PC-3 (cell line): ENCODE measurements at places on chromosomes 16 and 17.

GRCh38 chr16:46884513-46885293 is 541 bp downstream of the GPT2 start:
- peak overlapping the region; percentile 89 for H3K4me3 ChIP-seq
- H3K27me3 ChIP-seq, result no peaks in the 10 kb centered on the region
- peaks cover 16% of the 10 kb centered on the region for H3K4me1 ChIP-seq
- DNase-seq, result no peak

GRCh38 chr17:8366231-8366630 is 10.3 kb downstream of the KRABD2 start:
- DNase-seq, result peak; percentile 58
- H3K4me3 ChIP-seq, result no peak overlapping the region
- peaks cover 4% of the 10 kb centered on the region; the same call in 1 of the 2 replicates for H3K36me3 ChIP-seq
- H3K27me3 ChIP-seq, result no peaks in the 10 kb centered on the region
- peak overlapping the region; percentile 22 for H3K27ac ChIP-seq

- no peak for DNase-seq
- no peaks in the 10 kb centered on the region for H3K27me3 ChIP-seq
- no peaks in the 10 kb centered on the region for H3K4me1 ChIP-seq
Observed at GRCh38 chr17:61464130-61464842, 12.1 kb downstream of the TBX4 start.

GRCh38 chr16:63703612-63704011 is 1418.3 kb downstream of the CDH11 start:
- no peaks in the 10 kb centered on the region for H3K36me3 ChIP-seq
- H3K4me1 ChIP-seq, result no peaks in the 10 kb centered on the region
- H3K4me3 ChIP-seq, result no peak overlapping the region
- DNase-seq, result no peak

DNA sequence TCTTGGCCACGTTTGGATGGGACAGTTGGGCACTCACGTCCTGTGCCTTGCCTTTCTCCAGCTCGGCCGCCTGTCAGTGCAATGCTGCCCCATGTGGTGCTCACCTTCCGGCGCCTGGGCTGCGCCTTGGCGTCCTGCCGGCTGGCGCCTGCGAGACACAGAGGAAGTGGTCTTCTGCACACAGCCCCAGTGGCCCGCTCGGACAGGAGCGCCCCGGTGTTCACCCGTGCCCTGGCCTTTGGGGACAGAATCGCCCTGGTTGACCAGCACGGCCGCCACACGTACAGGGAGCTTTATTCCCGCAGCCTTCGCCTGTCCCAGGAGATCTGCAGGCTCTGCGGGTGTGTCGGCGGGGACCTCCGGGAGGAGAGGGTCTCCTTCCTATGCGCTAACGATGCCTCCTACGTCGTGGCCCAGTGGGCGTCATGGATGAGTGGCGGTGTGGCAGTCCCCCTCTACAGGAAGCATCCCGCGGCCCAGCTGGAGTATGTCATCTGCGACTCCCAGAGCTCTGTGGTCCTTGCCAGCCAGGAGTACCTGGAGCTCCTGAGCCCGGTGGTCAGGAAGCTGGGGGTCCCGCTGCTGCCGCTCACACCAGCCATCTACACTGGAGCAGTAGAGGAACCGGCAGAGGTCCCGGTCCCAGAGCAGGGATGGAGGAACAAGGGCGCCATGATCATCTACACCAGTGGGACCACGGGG is 7.1 kb downstream of the ACSF3 start:
- H3K4me1 ChIP-seq, result no peaks in the 10 kb centered on the region
- no peaks in the 10 kb centered on the region for H3K36me3 ChIP-seq
- H3K27ac ChIP-seq, result no peak overlapping the region
- no peaks in the 10 kb centered on the region for H3K27me3 ChIP-seq

GRCh38 chr17:42924891-42925290 is 24.3 kb downstream of the G6PC1 start:
- no peaks in the 10 kb centered on the region for H3K27me3 ChIP-seq
- H3K36me3 ChIP-seq, result no peaks in the 10 kb centered on the region
- peaks cover 9% of the 10 kb centered on the region for H3K4me1 ChIP-seq
- H3K27ac ChIP-seq, result no peak overlapping the region
- DNase-seq, result no peak
- no peak overlapping the region for H3K4me3 ChIP-seq

GRCh38 chr16:13594823-13595222 is 325.1 kb upstream of the ERCC4 start:
- no peaks in the 10 kb centered on the region for H3K27me3 ChIP-seq
- no peaks in the 10 kb centered on the region for H3K36me3 ChIP-seq

DNA sequence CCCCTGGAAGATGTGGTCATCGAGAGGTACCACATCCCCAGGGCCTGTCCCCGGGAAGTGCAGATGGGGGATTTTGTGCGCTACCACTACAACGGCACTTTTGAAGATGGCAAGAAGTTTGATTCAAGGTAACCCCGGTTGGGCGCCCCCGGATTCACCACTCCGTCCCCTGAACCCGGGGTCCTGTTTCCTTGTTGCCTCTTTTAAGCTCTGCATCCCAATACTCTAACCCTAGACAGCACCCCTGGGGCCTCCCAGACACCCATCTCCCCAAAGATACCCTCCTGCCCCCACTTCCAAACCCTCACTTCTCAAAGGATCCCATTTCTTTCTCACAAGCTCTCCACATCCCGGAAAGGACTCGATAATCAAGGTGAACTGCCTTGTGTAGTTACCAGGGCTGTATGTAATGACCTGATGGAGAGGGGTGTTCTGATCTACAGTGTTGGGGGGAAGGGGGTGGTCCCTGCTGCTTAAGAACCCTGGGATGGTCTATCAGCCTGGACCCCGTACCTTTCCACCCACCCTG is 412 bp downstream of the FKBP10 start:
- H3K36me3 ChIP-seq, result no peaks in the 10 kb centered on the region
- H3K4me1 ChIP-seq, result peaks cover 27% of the 10 kb centered on the region
- H3K4me3 ChIP-seq, result peak overlapping the region; percentile 85
- no peak for DNase-seq
- peak overlapping the region; percentile 65 for H3K27ac ChIP-seq

DNA sequence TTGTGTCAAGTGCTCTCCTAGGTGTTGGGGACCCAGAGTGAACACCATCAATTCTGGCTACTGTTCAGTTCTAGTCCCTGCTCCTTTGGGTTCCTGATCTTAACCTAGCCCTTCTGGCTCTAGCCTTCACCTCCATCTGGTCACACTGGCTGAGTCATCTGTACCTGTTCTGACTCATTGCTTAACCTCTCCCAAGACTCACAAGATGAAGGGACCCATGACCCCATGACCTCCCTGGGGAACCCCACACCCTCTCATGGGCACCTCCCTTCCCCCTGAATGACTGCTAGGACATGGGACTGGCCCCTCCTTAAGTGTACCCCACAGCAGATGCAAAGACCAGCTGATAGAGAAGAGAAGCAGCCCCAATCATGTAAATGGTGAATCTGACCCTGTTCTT is 345.8 kb upstream of the CDH5 start:
- H3K4me1 ChIP-seq, result peaks cover 4% of the 10 kb centered on the region; the same call in 1 of the 2 replicates
- no peaks in the 10 kb centered on the region for H3K36me3 ChIP-seq
- H3K27me3 ChIP-seq, result no peaks in the 10 kb centered on the region
- no peak overlapping the region for H3K4me3 ChIP-seq

GRCh38 chr17:76191896-76192295 is 48.4 kb downstream of the RNF157 start:
- H3K36me3 ChIP-seq, result no peaks in the 10 kb centered on the region
- H3K4me1 ChIP-seq, result no peaks in the 10 kb centered on the region
- H3K4me3 ChIP-seq, result no peak overlapping the region
- no peak for DNase-seq
- no peaks in the 10 kb centered on the region for H3K27me3 ChIP-seq
- no peak overlapping the region for H3K27ac ChIP-seq

- H3K4me1 ChIP-seq, result 0 out of 2 replicates have a peak, but pooled peaks cover 6% of the 10 kb centered on the region
- no peak overlapping the region for H3K27ac ChIP-seq
- no peaks in the 10 kb centered on the region for H3K36me3 ChIP-seq
- no peak for DNase-seq
Observed at GRCh38 chr17:41928693-41929251, 1.6 kb upstream of the ODAD4 start.

GRCh38 chr17:6666077-6666521 is 14.5 kb downstream of the C17orf100 start:
- no peaks in the 10 kb centered on the region for H3K36me3 ChIP-seq
- peak; percentile 84 for DNase-seq
- no peaks in the 10 kb centered on the region for H3K27me3 ChIP-seq
- peaks cover 25% of the 10 kb centered on the region for H3K4me1 ChIP-seq
- H3K27ac ChIP-seq, result no peak overlapping the region

DNA sequence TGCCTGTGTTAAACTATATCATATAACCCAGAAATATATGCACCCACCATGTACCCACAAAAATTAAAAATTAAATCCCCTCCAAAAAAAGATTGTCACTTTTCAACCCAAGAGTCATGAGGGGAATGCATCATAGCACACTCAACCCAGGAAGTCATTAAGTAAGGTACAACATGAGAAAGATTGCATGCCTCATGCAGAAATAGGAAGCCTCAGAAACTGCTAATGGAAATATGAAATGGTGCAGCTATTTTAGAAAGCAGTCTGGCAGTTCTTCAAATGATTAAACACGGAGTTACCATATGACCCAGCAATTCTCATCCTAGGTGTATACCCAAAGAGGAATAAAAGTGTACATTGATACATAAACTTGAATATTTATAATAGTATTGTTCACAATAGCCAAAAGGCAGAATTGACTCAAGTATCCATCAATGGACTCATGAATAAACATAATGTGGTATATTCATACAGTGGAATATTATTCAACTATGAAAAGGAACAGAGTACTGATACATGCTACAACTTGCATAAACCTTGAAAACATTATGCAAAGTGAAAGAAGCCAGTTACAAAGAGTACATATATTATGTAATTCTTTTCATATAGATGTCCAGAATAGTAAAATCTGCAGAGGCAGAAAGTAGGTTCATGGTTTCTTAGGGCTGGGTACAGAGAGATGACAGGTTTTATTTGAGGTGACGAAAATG is 70.4 kb downstream of the TMEM100 start:
- H3K4me1 ChIP-seq, result no peaks in the 10 kb centered on the region
- peaks cover 74% of the 10 kb centered on the region for H3K27me3 ChIP-seq
- DNase-seq, result no peak
- no peak overlapping the region for H3K27ac ChIP-seq
- H3K4me3 ChIP-seq, result no peak overlapping the region
- H3K36me3 ChIP-seq, result no peaks in the 10 kb centered on the region

DNA sequence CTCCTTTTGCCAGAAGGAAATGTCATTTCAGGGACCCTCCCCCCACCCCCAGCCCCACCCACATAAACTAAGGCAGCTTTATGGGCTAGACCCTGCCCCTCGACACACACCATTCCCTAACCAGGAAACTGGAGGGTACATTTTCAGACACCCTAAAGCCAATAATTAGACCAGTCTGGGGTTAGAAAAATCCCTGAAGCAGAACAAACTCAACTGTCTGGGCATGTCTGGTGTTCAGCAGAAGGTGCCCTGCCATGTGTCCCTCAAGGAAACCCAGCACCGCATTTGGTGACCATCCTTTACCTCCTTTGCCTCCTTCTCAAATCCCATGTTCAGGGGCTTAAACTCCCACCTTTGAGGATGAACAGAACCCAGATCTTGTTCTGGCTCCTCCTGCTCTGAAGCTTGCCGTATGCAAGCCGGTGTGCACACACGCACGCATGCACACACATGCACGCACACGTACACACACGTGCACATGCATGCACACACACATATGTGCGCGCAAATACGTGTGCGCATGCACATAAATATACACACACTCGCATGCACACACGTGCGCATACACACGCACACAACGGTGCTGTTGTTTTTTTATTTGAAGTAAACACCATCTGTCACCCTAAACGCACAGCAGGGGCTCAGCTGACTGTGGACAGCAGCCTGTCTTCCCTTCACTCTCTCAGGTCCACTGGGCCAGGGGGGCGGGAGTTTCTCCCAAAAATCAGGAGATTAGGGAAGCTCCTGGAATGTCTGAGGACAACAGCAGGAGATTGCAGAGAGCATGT is 156.8 kb upstream of the TNRC6C start:
- H3K27ac ChIP-seq, result no peak overlapping the region
- H3K27me3 ChIP-seq, result peaks cover 92% of the 10 kb centered on the region
- H3K4me3 ChIP-seq, result no peak overlapping the region
- no peaks in the 10 kb centered on the region for H3K4me1 ChIP-seq
- no peaks in the 10 kb centered on the region for H3K36me3 ChIP-seq

GRCh38 chr16:86821895-86822294 is 243.5 kb downstream of the FOXL1 start:
- H3K4me3 ChIP-seq, result no peak overlapping the region
- peaks cover 53% of the 10 kb centered on the region for H3K4me1 ChIP-seq
- peak; percentile 65 for DNase-seq
- H3K27me3 ChIP-seq, result no peaks in the 10 kb centered on the region
- peak overlapping the region; percentile 98 for H3K27ac ChIP-seq
- no peaks in the 10 kb centered on the region for H3K36me3 ChIP-seq

GRCh38 chr16:14101415-14101814 is 30.3 kb downstream of the MRTFB start:
- DNase-seq, result no peak
- no peaks in the 10 kb centered on the region for H3K36me3 ChIP-seq
- no peak overlapping the region for H3K4me3 ChIP-seq
- no peaks in the 10 kb centered on the region for H3K27me3 ChIP-seq
- H3K27ac ChIP-seq, result no peak overlapping the region

DNA sequence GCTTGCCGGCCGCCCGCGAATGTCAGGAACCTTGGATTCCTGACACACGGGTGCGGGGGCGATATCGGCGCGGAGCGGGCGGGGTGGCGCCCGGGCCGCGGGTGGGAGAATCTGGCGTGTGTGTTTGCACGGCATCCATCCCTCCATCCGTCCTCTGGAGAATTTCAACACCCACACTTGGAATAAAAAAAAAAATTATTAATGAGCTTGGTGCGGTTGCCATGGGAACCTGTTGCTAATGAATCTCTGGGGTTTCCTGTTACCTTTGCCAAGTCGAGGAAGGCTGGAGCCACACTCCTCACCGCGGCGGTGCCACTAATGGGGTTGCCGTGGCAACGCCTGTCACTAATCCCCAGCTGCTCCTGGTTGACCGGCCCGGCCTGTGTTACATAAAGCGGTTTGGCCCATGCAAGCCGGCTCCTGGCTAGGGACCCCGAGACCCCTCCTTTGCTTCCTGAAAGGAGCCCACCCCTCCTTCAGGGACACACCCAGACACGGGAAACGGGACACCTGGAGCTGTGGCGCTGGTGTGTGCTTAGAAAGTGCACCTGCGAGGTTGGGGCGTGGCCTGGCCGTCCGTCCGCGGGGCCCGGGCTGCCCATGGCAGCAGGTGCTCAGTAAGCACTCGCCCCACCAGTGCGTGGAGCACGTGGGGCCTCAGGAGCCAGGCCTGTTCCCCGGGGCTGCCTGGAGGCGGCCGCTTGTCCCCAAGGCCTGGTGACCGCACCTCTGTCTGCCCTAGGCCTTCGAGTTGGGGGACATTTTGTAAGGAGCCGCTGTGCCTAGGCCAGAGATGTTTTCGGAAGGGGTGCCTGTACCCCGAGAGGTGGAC is 14.6 kb downstream of the CACNA1H start:
- H3K4me3 ChIP-seq, result no peak overlapping the region
- H3K27me3 ChIP-seq, result no peaks in the 10 kb centered on the region
- H3K36me3 ChIP-seq, result no peaks in the 10 kb centered on the region
- DNase-seq, result no peak

DNA sequence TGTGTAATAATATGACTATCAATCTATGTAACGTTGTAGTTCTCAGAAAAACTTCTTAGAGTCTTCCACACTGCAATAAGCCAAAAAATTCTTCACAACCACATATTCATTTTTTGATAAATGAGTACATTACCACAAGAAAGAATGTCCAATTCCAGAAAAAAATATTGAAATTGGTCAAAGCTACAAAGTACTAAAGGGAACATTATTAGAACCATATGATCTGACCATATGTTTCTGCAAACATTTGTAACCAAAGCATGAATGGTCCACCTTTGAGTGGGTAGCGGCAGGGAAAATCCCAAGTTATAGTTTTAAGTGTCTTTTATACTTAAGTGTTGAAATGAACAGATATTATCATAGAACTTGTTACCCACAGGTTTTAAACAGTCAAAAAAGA is 71.7 kb upstream of the NACA2 start:
- H3K27ac ChIP-seq, result no peak overlapping the region
- no peak overlapping the region for H3K4me3 ChIP-seq
- H3K4me1 ChIP-seq, result no peaks in the 10 kb centered on the region
- no peaks in the 10 kb centered on the region for H3K36me3 ChIP-seq
